Spleen (tissue), 13 donors: ENCODE measurements at places on chromosomes 2 and 18. TPM values are rescaled to one million over a fixed set of nuclear protein-coding genes. Genes with fewer than 3 reads are reported as not detected.

ASAP2 gene
- 1.4 TPM for total RNA-seq

LOXHD1 gene
- 2.7 TPM for total RNA-seq

TTR gene
- not detected for total RNA-seq

SLC4A5 gene
- 6.6 TPM for total RNA-seq

- no peak overlapping the region for H3K27ac ChIP-seq
- no peaks in the 10 kb centered on the region for H3K27me3 ChIP-seq
- no peaks in the 10 kb centered on the region for H3K4me1 ChIP-seq
- H3K4me3 ChIP-seq, result no peak overlapping the region
Observed at GRCh38 chr2:223735659-223736244, 101.6 kb downstream of the AP1S3 start.

- H3K4me3 ChIP-seq, result no peak overlapping the region
- H3K27me3 ChIP-seq, result no peaks in the 10 kb centered on the region
- DNase-seq, result no peak
- H3K27ac ChIP-seq, result no peak overlapping the region
- H3K4me1 ChIP-seq, result no peaks in the 10 kb centered on the region
- no peaks in the 10 kb centered on the region for H3K36me3 ChIP-seq
Observed at GRCh38 chr18:32422201-32422600, 48.5 kb downstream of the GAREM1 start.

DNA sequence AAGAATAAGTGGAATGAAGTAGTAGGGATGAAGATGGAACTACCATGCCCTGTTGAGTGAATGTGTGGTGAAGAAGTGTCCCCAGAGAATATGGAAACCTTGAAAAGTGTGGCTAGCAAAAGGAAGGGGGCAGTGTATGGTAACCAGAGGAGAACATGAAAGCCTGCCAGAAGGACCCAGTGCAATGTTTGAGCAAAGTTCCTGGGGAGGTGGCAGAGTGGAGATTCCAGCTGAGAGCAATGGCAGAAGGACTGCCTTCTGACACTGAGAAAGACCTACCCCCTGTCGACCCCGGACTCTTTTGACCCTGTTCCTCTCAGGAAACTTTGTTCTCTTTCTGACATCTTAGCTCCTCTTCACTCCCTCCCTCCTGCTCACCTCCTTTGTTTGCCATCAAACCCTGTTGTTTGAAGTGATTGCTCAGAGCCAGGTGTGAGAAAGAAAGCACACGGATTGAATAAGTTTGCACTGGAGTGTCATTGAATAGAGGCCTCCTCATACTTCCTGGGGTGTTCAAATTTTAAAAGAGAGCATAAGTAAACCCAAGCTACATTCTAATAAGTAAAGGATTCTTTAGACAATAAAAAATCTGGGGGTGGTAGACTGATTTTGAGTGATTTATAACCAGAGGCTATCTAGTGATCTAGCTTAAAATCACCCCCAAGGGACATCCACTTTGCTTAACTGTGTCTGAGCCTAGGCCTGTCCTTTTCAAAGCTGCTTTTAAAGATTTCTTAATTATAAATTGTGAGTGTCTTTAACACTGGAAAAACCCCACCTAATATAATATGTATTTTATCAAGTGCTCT, 57.1 kb downstream of the TRIB2 start:
- H3K4me3 ChIP-seq, result no peak overlapping the region
- no peak overlapping the region for H3K27ac ChIP-seq
- no peaks in the 10 kb centered on the region for H3K4me1 ChIP-seq
- no peak for DNase-seq
- H3K27me3 ChIP-seq, result no peaks in the 10 kb centered on the region

DNA sequence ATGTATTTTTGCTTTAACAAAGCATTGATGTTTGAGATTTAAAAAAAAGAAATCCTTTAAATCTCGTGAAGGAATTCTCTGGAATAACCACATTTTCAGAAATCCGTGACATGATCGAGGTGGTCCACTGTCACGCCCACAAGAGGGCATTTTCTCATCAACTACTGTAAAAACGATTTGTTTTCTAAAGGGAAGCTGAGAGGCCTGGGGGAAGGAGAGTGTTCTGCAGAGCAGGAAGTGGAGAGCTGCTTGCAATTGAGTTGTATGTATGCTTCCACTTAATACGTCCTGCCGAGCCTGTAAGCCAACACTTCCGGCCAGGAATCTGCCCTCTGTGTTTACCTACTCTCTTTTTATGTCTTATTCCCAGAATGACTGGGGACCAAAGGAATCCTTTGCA, 19.4 kb downstream of the KLHL29 start:
- H3K36me3 ChIP-seq, result no peaks in the 10 kb centered on the region
- H3K4me3 ChIP-seq, result no peak overlapping the region
- H3K27ac ChIP-seq, result peak overlapping the region; percentile 58
- no peaks in the 10 kb centered on the region for H3K27me3 ChIP-seq

DNA sequence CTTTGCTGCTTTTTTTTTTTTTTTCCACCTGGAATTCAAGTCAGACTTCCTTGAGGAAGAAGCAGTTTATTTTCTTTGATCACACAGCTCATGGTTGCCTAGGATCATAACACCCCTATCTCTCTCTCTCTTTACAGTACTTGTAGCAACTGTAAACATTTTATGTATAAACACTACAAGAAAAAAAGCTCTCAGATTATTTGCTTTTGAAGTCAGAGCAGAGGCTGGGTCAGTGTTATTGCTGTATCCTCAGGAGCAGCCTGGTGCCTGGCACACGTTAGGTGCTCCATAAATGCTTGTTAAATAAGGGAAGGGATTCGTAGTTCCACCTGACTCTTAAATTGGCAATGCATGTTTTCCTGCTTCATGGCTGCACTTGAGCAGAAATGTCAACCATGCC, 221.2 kb downstream of the TGIF1 start:
- H3K4me3 ChIP-seq, result no peak overlapping the region
- no peaks in the 10 kb centered on the region for H3K27me3 ChIP-seq
- peaks cover 3% of the 10 kb centered on the region for H3K4me1 ChIP-seq
- DNase-seq, result no peak
- no peak overlapping the region for H3K27ac ChIP-seq

DNA sequence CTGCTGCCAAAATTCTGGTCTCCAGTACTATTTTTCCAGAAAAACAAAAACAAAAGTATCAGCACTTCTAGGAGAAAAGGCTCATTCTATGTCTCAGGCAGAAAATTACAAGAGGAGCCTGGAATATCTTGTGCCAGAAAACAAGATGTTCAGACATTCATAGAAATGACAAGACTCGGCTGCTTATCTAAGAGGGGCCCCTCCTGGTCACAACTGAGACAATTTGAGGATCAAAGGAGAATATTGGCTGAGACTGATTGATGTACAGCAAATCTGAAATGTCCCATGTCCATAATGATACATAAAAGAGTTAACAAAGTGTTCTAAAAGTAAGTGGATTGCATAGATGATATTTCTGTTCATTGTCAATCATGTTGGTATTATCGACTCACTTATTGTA, 2.4 kb upstream of the RPS7 start:
- no peaks in the 10 kb centered on the region for H3K27me3 ChIP-seq
- peaks cover 13% of the 10 kb centered on the region for H3K36me3 ChIP-seq
- no peak for DNase-seq
- peaks cover 34% of the 10 kb centered on the region for H3K4me1 ChIP-seq

- no peak overlapping the region for H3K4me3 ChIP-seq
- no peaks in the 10 kb centered on the region for H3K27me3 ChIP-seq
- no peak overlapping the region for H3K27ac ChIP-seq
- no peak for DNase-seq
Observed at GRCh38 chr18:24198461-24198860, 59.6 kb downstream of the CABYR start.
